ENCODE measurements at places on chromosomes 6 and 20.

DNA sequence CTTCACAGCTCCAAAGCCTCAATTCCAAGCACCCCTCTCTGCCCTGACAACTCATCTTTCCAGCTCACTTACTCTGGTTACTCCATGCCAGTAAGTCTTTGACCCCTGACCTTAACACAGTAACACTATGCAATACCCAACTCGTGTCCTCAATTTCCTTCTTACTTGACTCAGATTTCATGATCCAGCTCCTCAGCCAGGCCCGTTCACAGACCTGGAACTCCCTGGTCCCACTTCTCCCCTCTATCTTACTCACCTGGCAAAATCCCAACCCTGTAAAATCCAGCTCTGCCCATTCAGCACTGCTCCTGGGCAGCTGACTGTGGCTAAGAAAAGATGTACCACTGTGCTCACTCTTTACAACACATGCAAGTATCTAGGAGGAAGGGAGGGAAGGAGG is 7.9 kb downstream of the GNL1 start:
- no peak for DNase-seq

GRCh38 chr20:12391099-12391498 is 473.4 kb downstream of the BTBD3 start:
- no peak for DNase-seq

DNA sequence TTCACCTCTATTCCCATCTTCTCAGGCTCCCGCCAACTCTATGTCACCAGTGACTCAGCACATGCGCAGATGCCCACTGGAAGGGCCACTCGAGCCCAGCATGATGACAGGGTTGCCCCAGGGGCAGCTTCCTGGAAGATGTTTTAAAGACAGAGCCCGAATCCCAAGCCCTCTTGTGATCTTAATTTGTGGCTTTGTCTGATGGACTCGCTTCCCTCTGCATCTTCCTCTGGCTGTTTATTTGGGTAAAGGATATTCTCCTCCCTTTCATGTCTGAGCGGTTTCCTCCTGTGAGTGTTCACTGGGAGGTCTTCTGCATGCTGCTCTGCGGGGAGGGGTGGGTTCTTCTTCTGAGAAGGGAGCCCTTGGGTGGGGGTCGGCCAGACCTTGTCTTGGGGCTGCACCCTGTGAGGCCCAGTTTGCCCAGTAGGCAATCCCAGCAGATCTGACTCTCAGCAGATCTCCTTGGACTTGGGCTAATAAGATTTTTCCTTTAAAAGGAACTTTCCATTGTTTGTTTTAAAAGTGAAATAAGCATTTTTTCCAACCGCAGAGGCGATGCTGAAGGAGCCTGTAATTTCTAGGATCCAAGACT is 401.0 kb downstream of the CDC5L start:
- no peak for DNase-seq

GRCh38 chr6:52176550-52176949 is 9.6 kb upstream of the IL17A start:
- DNase-seq = no peak

DNA sequence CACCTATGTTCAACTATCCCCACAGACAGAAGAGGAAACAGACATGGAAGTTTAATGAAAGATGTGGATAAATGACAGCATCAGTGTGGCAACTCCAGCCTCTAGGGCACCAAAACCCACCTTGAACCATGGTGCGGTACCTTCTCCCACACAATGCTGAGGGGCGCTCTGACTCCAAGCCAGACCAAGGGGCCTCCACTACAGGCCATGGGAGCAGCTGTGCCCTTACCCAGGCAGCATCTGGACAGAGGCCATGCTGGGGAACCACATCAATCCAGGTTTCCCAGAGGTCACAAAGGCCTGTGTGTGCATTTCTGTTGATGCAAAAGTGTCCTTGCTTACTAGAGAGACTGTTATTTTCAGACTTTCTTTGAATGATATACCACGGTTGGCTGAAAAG is 4.1 kb downstream of the PRR18 start:
- no peak for DNase-seq

DNA sequence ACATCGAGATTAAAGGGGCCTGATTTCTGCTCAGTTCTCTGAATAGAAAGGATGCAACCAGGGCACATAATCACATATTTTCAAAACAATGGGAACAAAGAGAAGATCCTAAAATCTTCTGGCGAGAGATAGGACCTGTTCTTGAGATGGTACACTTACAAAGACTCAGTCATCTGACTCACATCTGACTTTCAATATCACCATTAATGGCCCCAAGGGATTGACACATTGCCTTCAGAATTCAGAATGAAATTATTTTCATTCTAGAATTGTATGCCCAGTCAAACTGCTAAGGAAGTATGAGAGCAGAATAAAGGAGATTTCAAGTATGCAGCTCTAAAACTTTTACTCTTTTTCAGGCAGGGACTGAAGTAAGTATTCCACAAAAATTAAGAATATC is 240.7 kb upstream of the POU3F2 start:
- no peak for DNase-seq

DNA sequence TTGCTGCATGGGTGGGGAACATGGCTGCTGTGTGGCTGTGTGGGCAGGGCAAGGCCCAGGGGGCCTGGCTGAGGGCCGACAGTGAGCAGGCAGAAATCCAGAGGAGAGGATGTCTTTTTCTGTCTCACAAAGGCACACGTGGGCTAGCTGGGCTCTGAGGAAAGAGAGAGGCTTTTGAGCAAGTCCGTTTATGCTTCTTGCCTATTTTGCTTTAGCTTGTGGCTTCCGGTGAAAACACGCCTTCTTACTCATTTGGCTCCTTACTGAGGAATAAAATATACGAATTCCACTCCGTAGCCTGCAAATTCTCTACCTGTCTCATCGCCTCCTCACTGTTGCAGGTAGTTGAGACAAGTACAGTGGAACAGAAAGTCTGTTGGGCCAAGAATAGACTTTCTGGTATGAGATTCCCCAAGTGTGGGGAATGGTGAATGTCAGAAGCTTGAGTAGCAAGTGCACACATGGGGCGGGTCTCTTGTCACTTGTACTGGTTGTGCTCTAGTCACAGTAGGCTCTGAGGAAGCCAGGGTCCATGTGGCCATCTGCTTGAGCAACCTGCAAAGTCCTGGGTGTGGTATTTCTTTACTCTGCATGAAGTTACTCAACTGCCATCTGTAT is 28.4 kb downstream of the WRNIP1 start:
- DNase-seq = no peak

DNA sequence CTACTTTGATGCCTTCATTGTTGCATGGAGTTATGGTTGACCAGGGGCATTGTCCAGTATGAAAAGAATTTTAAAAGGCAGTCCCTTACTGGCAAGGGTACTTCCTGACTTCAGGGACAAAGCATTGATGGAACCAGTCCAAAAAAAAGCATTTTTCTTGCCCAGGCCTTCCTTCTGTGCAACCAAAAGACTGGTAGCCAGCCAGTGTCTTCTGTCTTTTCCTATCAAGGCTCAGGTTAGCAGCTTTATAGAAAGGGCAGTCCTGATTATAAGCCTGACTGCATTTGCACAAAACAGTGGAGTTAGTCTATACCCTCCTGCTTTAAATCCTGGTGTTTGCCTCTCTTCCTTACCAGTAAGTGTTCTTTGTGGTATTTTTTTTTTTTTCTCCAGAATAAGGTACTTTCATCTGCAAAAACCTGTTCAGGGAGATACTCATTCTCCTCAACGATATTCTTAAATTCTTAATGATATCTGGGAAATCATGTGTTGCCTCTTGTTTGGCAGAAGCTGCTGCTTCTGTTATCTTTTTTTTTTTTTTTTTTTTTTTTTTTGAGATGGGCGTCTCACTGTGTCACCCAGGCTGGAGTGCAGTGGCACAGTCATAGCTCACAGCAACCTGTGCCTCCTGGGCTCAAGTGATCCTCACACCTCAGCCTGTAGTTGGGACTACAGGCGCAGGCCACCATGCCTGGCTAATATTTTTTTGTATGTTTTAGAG is 33.9 kb downstream of the SCAF8 start:
- DNase-seq = no peak

DNA sequence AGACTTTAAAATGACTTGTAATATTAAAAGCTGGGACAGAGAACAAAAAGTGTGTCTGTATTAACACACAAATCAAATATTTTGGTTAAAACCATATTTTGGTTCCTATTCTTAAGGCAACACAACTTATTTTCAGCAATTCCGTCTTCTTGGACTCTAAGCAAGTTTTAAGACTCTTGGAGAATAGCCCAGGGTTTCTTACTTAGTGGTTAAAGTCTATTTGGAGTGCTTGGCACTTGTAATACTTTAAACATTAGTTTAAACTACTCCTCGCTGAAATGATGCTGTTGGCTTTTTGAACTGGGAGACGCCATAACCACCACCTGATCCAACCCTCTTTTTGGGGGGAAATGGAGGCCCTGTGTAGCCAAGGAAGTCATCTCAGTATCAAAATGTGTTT is 109.7 kb upstream of the GMDS start:
- DNase-seq = no peak

DNA sequence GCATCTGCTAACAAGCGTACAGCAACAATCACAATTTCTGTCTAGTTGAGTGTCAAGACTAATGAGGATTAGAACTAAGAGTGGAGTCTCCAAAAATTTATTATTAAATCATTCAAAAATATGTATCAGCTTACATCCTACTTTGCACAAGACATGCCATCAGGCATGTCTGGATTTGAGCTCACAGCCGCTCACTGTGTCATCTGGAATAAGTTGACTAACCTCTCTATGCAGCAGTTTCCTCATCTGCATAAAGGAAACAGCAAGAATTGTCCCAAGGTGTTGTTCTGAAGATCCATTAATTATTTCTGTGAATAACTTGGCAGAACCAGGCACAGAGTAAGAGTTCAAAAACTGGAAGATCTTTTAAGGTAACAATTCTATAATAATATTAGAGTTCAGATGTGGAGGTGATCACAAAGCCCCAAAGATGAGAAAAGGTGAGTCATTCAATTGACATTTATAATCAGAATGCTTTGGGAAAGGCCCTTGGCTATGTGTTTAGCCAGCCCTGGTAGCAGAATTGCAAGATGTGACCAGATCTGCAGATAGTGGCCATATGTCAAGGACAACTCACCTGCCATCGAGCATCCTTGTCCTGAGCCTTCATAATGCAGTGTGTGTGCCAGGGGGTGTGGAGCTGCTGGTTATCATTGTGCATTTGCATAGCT is 264.0 kb downstream of the FOXA2 start:
- DNase-seq = no peak
